ENCODE measurements at places on chromosomes 4 and X.

GRCh38 chrX:108224218-108224617 is 132.6 kb downstream of the ATG4A start:
- DNase-seq = no peak

- no peak for DNase-seq
Observed at GRCh38 chr4:89026542-89026941, 30.4 kb downstream of the FAM13A start.

DNA sequence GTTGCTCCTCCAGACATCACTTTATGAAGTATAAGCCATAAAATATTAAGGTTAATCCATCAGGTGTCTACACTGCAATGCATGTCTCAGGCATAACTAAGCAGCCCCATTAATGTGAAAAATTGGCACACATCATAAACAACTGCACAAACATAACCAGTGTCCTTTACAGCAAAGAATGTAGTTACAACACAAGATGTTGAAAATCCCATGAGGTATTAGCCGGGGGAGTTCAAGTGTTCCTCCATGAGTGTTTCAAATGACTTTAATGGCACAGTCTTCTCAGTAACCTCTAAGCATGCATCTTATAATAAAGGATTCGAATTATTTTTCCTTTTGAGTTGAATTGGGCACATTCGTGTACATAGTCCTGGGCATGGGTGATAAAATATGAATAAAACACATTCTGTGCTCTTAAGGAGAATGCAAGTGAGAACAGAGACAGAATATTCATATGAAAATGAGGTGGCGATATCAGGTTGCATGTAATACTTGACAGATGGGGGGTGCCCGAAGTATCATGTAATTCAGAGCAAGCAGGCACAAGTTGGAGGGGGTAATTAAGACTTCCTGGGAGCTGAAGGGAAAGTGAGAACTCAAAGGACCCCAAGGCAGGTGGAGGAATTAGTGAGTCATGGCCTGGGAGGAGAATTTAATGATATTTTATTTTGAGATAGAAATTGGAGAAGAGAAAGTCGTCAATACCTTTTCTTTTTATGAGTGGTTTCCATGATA is 18.2 kb upstream of the VCX2 start:
- DNase-seq = no peak

DNA sequence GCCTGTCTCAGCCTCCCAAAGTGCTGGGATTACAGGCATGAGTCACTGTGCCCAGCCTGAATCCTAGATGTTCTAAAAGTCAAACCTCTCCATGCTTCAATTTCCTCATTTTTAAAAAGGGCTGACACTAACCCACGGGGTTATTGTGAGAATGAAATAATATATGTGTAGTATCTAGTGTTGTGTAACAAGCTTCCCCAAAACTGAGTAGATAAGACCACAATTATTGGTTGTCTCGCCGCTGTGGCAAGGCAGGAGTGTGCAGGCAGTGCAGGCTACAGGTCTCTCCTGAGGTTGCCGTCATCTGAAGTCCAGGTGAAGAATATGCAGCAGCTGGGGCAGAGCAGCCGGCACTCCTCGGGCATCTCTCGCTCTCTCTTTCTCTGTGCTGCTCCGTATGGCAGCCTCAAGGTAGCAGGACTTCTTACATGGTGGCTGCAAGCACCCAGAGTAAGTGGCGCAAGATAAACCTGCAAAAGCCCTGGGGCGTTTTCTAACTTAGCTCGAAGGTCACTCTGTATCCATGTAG is 30.9 kb downstream of the RAB33B start:
- DNase-seq = no peak

DNA sequence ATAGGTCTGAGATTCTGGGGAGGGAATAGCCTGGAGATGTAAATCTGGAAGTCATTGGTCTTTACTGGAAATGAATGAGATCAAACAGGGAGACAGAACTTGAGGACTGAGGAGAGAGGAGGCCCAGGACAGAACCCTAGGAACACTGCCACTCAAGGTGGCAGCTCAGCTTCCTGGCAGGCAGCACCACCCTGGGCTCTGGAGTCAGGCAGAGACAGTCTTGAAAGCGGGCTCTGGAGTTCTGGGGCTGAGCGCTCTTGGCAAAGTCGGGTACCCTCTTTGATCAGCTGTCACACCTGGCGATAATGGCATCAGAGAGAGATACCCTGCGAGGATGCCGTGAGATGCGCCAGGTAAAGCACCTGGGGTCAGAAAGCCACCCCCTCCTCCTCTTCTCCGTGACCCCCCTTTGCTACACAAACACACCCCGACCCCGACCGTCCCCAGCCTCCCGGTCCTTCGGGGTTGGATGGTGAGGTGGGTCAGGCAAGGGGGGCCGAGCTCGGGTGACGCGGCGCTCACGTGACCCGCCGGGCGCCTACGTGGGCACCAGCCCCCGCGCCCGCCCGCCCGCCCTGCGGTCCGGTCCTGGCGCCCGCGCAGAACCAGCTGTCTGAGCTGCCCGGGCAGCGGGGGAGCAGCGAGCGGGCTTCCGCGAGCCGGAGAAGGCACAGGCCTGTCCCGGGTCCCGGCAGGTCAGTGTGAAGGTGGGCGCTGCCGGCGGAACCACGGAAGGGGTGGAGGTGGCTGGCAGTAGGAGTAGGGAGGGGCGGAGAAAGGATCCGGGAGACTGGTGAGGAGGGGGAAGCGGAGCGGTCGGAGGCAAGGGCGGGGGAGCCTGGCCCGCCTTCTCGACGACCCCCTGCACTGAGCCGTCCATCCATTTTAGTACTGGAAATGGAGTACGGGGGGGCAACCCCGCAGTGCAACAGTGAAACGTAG is at the start of gene TCEAL3:
TSS of gene TCEAL3 (plus strand) at position 600 of the 942 bp plus-strand sequence. CDS start 1,102 bp downstream, outside the sequence.
- no peak for DNase-seq

DNA sequence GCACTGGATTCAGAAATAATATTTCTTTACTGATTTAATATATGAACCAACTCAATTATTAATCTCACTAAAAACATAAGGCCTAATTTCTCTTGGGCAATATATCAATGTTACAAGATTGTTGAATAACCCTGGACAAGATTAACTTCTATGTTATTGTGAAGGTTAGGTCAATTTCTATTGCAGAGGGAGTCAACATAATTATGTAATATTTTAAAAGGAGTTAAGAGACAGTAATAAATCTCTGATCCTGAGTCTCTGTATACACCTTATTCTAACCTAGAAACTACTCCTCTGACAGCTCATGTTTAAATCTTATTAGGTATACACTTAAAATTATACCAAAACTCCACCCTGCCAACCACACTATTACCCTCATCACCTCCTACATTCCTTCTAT is 15.1 kb upstream of the GPRIN3 start:
- no peak for DNase-seq

DNA sequence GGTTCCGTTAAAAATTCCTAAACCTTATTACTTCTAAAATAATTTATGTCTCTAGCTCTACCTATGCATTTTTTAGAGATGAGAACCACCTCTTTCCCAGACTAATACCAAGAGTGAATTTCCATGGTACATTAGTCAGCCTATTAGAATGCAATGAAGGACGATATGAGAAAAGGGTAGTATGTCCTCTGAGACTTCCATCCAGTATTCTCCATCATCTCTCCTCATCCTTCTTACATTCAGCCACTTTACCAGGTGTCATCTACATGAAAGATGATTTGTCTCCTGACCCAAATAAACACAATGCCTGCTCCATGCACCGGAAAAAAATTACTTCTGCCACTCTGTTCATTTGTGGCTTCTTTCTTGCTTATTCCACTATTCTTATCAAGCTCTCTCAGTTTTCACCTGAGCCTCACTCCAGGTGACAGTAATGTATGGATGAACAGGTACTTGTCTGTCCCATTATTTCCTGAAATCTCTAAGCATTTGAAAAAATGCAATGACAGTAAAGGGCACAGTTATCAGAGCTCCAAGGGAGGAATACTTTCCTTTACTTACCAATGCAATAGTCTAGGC is 97.9 kb downstream of the MAB21L2 start:
- no peak for DNase-seq

GRCh38 chrX:71250841-71251240 is 3.1 kb downstream of the ZMYM3 start:
- no peak for DNase-seq

- DNase-seq = peak; percentile 33
Observed at GRCh38 chr4:110610940-110611831, 11.7 kb downstream of the PITX2 start.

DNA sequence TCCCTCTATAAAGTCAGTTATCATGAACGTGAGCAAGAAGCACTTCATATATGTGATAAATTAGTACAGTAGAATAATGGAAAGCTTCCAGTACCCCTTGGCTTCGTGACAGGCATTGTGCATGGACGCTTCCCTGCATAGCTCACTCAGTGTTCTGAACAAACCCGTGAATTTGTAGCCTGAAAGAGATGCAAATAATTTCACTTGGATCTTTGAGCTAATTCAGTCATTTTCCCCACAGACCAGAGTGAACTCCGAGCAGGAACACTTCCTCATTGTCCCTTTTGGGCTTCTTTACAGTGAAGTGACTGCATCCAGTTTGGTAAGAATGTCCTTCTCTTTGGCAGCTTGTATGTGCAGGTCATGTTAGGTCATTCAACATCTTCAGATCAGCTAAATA is 50.1 kb downstream of the ADD1 start:
- DNase-seq = no peak

DNA sequence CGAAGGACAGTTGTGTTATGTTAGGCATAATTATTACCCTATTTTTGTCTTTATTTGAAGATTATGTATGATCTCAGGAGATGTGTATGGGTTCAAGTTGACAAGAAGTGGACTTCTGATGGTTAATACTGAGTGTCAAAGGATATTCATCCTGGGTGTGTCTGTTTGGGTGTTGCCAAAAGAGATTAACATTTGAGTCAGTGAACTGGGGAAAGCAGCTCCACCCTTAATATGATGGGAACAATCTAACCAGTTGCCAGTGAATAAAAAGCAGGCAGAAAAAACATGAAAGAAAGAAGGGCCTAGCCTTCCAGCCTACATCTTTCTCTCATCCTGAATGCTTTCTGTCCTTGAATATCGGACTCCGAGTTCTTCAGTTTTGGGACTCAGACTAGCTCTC is 332.6 kb downstream of the DTHD1 start:
- no peak for DNase-seq

DNA sequence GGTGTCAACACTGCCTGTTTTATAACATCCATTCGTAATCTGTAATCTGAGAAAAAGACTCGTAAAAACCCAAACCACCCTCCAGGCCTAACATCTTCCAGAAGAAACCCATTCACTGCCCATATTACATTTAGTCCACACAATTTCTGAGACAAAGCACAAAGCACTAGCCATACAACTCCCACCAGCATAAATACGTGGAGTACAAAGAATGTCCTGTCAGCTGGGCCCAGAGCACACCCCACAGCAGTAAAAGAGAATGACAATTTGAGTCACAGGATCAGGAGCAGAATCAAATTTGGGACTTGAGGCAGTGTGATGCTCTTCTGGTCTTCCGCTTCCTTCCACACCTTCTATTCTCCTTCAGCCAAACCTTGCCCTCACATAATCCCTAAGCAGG is 6.8 kb downstream of the MECP2 start:
- no peak for DNase-seq

- DNase-seq = no peak
Observed at GRCh38 chr4:176729489-176729888, 63.2 kb downstream of the VEGFC start.

- no peak for DNase-seq
Observed at GRCh38 chr4:176308441-176308840, 11.3 kb upstream of the SPCS3 start.

GRCh38 chr4:111991797-111992196 is 153.5 kb upstream of the FAM241A start:
- DNase-seq = no peak

DNA sequence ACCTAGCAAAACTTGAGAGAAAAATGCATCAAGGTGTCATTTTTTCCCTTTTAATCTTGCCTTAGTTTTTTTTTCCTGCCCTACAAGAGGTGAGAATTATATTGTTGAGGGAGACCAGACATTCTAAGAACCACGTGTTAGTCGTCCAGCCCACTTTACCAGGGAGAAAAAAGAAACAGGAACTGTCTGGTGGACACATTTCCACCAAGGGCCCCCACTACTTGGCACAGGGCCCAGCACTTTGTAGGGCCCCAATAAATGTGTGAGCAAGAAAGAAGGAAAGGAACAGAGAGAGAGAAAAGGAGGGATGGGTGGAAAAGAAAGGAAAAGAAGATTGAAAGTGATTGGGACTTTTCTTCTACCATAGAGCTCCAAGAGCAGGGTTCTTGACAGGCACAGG is 3.9 kb upstream of the EGFL6 start:
- DNase-seq = no peak

DNA sequence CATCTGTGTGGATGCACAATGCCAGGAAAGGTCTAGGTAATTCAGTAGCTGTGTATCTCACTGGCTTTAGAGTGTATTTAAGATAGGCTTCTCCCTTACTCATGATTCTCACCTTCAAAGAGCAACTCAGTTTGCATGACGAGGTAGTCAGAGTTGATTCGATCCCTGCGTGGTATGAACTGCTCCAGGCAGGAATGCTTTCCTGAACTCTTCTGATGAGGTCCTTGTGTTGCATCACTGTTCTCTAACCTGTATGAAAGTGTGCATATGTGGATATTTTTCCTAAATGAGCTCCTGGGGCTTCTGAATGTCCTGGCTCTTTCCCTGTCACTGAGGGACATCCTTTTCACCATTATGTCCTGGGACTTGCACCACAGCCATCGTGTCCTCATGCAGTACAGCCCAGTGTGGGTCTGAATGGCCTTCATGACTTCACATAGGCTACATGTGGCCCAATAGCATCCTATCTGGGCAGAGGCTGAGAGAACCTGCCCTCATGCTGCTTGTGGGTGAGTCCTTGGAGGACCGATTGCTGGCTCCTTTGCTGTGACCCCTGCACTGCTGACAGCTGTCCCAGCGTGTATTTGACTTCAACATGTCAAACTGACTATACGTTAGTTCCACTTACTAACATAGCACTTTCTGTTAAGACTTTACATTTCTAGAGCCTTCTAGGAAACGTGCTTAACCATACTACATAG is 65.3 kb upstream of the WDR1 start:
- DNase-seq = no peak

DNA sequence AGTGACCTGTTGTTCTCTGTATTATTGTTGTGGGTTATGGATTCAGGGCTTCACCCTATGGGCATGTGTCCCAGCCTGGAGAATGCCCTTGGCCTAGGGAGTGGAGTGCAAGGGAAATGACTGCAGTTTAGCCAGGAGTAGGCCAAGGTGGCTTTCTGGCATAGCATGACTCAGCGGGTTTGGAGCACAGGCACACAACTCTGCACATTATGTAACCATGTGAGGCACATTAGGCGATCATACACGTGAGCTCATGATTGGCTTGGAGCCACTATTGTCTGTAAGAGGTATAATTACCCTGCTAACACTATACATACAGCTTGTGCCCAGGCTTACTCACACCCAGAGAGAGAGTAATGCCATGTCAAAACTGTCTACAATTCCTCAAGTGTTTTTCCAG is 35.1 kb upstream of the TACR3 start:
- no peak for DNase-seq

DNA sequence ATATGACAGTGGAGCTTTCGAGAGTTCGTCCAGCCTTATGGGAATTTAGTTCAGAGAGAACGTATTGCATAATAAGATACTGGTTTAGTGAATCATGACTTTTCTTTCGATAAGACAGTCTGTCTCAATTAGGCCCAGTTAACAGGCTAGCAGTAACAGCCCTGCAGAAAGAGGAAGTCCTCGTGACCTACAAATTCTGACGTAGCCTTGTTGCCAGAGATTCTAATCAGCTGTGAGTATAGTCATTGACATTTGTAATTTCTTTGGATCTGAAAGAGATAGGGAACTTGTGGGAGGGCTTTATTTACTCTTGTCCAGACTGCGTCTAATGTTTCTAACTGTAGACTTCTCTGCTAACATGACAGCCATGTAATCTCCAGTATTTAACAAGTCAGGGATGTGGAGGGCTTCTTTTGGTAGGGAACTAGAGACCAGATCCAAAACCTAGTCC is 15.8 kb downstream of the ART3 start:
- no peak for DNase-seq
